ENCODE measurements at places on chromosomes 4 and X. TPM values are rescaled to one million over a fixed set of nuclear protein-coding genes. Genes with fewer than 3 reads are reported as not detected.

DNA sequence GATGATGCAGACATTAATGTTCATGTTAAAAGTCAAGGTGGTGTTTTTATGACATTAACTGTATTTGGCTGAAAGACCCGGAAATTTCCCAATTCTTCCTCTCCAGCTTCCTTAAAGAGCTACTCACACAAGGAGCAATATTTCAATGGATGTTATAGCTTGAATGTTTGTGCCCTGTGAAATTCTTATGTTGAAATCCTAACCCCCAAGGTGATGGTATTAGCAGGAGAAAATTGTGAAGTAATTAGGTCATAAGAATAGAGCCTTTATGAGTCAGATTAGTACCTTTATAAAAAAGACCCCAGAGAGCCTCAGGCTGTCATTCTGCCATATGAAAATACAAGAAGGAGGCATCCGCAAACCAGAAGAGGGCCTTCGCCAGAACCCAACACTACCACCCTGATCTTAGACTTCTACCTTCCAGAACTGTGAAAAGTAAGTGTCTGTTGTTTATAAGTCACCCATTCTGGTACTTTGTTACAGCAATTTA lies 3.6 kb downstream of the TLR1 start:
- DNase-seq, result no peak

GRCh38 chr4:29908276-29908675 lies 811.9 kb upstream of the PCDH7 start:
- DNase-seq, result no peak

GRCh38 chr4:80221161-80221560 lies 23.9 kb downstream of the PRDM8 start:
- no peak for DNase-seq

GRCh38 chr4:138317175-138317748 lies 75.1 kb upstream of the SLC7A11 start:
- DNase-seq, result no peak

- no peak for DNase-seq
These were observed 87.9 kb downstream of the ZXDA start for GRCh38 chrX:57822398-57822797.

- no peak for DNase-seq
These were observed 42.4 kb upstream of the NOCT start for GRCh38 chr4:138972956-138973801.

The MAGEB3 gene
- polyA plus RNA-seq, result not detected

The IBSP gene
- polyA plus RNA-seq, result not detected

The SULT1E1 gene
- not detected for polyA plus RNA-seq

The SLC25A31 gene
- polyA plus RNA-seq, result not detected

The GABRG1 gene
- not detected for polyA plus RNA-seq

The PNMA5 gene
- not detected for polyA plus RNA-seq
